ENCODE measurements at places on chromosomes 13 and 19.
A peak's percentile ranks its signal among the peaks of the same experiment; 100 is the strongest.

- no peak for DNase-seq
Observed at GRCh38 chr19:19997656-19998268, 41.5 kb downstream of the ZNF682 start.

- DNase-seq = no peak
Observed at GRCh38 chr19:38073841-38074685, 150.0 kb downstream of the DPF1 start.

DNA sequence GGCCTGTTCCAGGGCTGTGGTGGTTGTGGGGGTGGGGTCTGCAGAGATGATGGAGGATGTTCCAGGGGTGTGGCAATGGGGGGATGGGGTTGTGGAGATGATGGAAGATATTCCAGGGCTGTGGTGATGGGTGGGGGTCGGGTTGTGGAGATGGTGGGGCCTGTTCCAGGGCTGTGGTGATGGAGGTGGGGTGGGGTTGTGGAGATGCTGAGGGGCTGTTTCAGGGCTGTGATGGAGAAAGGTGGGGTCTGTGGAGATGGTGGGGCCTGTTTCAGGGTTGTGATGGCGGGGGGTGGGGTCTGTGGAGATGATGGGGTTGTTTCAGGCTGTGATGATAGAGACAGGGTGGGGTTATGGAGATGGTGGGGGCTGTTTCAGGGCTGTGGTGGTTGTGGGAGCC, 62.0 kb downstream of the TEX29 start:
- no peak for DNase-seq

- no peak for DNase-seq
Observed at GRCh38 chr19:52451241-52451640, 2.1 kb upstream of the ZNF578 start.

DNA sequence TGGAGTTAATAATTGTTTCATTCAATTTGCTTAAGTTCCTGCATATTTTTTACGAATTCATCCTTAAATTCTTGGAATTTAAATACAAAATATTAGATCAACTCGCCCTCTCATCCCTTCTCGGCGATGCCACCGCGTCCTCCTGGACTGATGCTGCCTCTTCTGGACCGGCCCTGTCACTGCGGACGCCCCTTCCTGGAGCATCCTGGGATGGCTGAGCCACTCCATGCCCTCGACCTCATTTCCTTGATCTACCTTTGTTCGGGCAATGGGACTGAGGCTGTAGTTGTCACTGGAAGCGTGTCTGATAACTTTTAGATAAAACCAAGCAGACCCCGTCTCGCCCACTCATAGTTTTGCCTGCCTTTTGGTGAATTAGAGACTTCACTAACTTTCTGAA, 283.7 kb downstream of the TEX29 start:
- no peak for DNase-seq

DNA sequence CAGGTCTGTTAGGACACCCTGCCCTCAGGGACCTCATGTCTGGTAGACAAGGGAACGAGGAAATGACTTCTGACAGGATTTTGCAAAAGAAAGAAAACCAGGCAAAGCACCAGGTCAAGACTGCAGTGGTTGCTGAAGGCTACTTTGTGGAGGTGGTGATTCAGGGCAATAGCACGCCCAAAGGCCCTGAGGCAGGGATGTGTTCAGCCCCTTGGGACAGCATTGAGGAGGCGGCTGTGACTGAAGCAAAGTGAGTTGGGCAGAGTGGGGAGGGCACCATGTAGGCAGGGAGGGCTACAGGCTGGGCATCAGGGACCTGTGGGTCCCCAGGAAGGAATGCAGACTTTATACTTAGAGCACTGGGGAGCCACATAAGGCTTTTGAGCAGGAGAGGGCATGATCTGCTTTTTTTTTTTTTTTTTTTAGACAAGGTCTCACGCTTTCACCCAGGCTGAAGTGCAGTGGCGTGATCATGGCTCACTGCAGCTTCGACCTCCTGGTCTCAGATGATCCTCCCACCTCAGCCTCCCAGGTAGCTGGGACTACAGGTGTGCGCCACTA, 10.8 kb upstream of the HOMER3 start:
- peak; percentile 86 for DNase-seq

DNA sequence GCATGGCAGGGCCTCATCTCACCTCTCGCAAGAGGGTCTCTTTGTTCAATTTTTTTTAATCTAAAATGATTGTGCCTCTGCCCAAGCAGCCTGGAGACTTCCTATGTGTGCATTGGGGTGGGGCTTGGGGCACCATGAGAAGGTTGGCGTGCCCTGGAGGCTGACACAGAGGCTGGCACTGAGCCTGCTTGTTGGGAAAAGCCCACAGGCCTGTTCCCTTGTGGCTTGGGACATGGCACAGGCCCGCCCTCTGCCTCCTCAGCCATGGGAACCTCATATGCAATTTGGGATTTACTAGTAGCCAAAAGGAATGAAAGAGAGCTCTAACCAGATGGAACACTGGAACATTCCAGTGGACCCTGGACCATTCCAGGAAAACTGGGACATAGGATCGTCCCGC, 8.0 kb downstream of the FXYD3 start:
- no peak for DNase-seq

GRCh38 chr13:49781806-49782205, 10.7 kb downstream of the KPNA3 start:
- no peak for DNase-seq

- DNase-seq = no peak
Observed at GRCh38 chr13:20960663-20961309, 58.2 kb upstream of the XPO4 start.

- DNase-seq = peak; percentile 50
Observed at GRCh38 chr13:79679334-79679733, 198.4 kb downstream of the NDFIP2 start.
